Natural killer cell treated with Interleukin-12 subunit alpha and Interleukin-12 subunit beta and Interleukin-15 and Interleukin-18, amount 100 ng/mL, for 72 hours (primary cell): ENCODE measurements at places on chromosomes 1 and 21. TPM values are rescaled to one million over a fixed set of nuclear protein-coding genes. Genes with fewer than 3 reads are reported as not detected.

DNA sequence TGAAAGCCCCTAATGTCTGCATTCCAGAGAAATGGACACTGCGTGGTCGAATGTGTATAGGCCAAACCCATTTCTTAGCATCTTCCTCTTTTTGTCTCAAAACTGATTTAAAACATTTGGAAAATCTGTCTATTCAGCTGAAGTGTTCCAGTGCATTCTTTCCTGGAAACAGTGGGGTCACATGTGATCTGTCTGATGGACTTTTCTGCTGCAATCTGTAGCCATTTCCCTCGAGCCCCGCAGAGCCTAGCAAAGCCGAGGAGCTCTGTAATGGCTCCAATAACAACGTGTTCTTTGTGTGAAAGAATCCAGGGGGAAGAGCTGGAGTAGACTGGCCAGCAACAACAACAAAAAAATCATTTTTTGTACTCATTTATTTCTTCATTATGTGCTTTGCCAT lies 329.3 kb downstream of the BARHL2 start:
- no peak overlapping the region for H3K27ac ChIP-seq
- peaks cover 6% of the 10 kb centered on the region for H3K27me3 ChIP-seq
- no peak overlapping the region for H3K4me3 ChIP-seq
- H3K4me1 ChIP-seq: no peaks in the 10 kb centered on the region
- H3K36me3 ChIP-seq: no peaks in the 10 kb centered on the region
- no peak for DNase-seq

- H3K36me3 ChIP-seq: no peaks in the 10 kb centered on the region
- H3K4me3 ChIP-seq: no peak overlapping the region
- peaks cover 5% of the 10 kb centered on the region for H3K4me1 ChIP-seq
- DNase-seq: no peak
- no peak overlapping the region for H3K27ac ChIP-seq
These were observed 80.0 kb upstream of the BACH1 start for GRCh38 chr21:29218749-29219148.

DNA sequence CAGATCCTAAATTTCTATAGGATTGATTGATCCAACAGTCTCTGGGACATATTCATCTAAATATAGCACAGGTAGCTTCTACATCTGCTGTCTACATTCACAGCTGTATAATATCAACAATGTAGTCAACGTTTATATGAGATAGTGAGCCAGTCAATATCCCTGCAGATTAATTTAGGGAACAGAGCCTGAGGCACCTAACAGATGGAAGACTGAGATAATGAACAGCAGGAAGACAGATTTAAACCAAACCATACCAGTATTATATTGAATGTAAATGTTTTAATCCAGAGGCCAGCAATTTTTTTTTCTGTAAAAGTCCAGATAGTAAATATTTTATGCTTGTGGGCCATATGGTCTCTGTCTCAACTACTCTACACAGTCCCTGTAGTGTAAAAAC lies 2072.4 kb downstream of the MRPL39 start:
- no peaks in the 10 kb centered on the region for H3K4me1 ChIP-seq
- no peaks in the 10 kb centered on the region for H3K36me3 ChIP-seq
- DNase-seq: no peak
- H3K27me3 ChIP-seq: no peaks in the 10 kb centered on the region
- H3K4me3 ChIP-seq: no peak overlapping the region

Gene TENT5C
- total RNA-seq: 86.2 TPM

GRCh38 chr1:119808491-119808890 lies 2.8 kb downstream of the REG4 start:
- H3K27ac ChIP-seq: no peak overlapping the region
- H3K27me3 ChIP-seq: peaks cover 43% of the 10 kb centered on the region
- H3K36me3 ChIP-seq: no peaks in the 10 kb centered on the region
- no peaks in the 10 kb centered on the region for H3K4me1 ChIP-seq
- no peak for DNase-seq
- H3K4me3 ChIP-seq: no peak overlapping the region

DNA sequence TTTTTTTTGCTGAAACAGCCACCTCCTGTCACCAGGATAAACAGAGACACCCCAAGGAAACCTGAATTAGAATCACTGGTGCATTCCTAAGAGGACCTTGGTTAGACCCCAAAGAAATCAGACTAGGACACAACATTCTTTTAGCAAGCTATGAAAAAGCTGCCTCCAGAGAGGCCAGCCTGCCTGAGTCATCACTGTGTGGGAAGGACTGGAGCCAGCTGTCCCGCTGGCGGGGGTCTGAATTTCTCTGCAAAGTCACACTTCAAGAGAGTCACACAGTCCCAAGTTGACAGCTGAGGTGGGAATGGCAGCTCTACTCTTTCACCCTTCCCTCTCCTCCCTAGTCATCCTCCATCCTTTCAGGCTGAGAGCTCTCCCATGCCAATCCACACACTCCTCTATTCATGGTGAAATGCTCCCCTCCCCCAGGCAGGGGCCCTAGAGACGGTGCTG lies 405.0 kb upstream of the POU3F1 start:
- no peak overlapping the region for H3K27ac ChIP-seq
- DNase-seq: no peak

Gene ELF3
- total RNA-seq: 0.84 TPM

Gene NBPF6
- 0.52 TPM for total RNA-seq
